Upper lobe of left lung (tissue), 6 donors: ENCODE measurements at places on chromosomes 12 and 14.

GRCh38 chr14:96914571-96915128 is 117.5 kb downstream of the VRK1 start:
- no peak for DNase-seq

DNA sequence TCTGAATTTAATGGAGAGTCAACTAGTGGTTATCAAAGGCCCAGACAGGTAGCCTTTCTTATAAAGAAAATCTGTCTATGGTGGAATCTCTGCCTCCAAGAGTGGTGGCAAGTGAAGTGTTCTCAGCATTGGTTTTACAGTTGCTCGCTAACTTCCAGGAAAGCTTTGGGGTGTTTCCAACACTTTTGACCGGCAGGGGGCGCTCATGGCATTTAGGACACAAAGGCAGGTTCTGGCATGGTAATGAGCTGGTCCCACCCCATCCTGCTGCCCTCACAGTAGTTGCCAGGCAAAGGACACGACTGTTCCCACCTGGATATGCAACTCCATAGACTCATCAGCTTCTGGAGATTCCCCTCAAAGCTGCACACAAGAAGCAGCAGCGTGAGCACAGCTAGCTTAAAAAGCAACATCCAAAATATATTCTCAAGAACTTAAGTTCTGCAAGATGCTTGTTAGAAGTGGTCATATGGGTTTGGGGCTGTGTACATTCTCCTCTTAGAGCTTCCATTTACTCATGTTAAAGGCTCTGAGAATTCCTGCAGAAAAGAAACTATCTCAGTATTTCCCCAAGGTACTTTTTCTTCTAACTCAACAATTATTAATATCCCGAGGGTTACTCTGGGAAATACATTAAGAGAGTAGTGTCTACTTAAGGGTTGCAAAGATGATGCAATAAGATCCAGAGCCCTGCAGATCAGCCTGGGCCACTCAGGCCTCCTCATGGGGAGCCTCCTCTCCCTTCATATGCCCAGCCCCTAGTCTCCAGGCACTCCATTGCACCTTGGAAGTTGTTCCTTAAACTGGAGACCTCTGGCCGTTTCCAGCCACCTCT is 14.8 kb downstream of the PROX2 start:
- no peak for DNase-seq

- DNase-seq: peak; percentile 28
Observed at GRCh38 chr14:89304972-89305703, 111.9 kb downstream of the FOXN3 start.

- DNase-seq: no peak
Observed at GRCh38 chr14:20684662-20685456, 499 bp downstream of the RNASE4 start.

DNA sequence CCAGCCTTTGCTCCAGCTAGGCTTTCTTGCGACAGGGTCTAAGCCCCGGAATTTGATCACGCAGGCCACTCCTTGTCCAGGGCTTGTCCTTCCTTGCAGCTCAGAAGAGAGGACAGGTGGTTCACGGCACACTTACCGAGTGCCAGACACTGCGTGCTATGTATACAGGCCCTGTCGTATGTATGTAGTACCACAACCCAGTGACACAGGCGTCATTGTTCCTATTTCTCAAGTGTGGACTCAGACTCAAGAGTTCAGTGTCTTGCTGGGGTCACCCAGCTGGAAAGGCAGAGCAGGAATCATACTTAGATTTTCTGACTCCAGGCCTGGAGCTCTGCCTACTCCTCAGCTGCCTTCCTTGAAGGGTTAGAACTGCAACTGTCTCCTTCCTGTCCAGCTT is 153.9 kb downstream of the SMOC1 start:
- no peak for DNase-seq

GRCh38 chr14:81981307-81981675 is 447.6 kb upstream of the SEL1L start:
- DNase-seq: no peak

DNA sequence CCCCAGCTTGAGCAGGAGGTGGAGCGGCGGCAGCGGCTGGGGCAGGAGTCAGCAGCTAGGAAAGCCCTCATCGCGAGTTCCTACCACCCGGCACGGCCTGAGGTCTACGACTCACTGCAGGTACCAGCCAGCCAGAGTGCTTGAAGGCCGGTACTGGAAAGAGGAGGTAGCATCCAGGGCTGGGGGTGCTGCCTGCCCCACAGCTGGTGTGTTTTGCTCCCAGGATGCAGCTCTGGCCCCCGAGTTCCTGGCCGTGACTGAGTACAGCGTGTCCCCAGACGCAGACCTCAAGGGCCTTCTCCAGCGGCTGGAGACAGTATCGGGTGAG is 1.6 kb downstream of the OGFOD2 start:
- peak; percentile 77 for DNase-seq

DNA sequence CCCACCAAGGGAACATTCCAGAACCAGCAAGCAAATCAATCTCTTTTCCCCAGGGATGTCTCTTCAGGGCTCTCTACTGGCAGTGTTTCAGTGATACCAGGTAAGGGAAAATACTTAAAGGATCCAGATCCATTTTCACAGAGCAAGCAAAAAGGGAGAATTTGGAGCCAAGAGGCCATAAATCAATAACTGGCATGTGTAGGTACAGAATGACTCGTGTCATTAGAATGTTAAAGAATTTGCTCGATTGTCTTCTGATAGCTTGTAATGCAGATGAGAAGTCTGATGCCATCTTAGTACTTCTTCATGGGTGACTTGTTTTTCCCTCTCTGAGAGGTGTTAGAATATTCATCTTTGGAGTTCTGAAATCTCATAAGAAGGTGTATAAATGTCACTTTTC is 242.9 kb downstream of the KTN1 start:
- no peak for DNase-seq

GRCh38 chr12:115755725-115756085 is 521.8 kb downstream of the MED13L start:
- no peak for DNase-seq

- DNase-seq: no peak
Observed at GRCh38 chr14:33359288-33359881, 420.7 kb downstream of the NPAS3 start.

DNA sequence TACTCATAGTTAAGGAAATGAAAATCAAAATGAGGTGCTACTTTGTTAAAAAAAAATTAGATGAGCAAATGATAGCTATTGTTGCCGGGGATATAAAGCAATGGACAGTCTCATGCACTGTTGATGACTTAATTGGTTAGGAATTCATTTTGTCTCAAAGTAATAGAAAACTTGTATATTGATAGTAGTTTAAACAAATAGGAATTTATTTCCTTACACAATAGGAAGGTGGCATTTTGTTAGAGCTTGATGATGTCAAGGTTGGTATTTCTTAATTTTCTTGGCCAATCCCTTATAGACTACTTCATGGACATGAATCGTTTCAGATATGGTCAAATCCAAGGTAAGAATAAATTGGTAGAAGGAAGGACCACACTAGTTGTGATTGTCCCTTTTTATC is 7.8 kb downstream of the PRPF39 start:
- DNase-seq: no peak

GRCh38 chr14:56004323-56004722 is 113.9 kb upstream of the PELI2 start:
- DNase-seq: no peak

DNA sequence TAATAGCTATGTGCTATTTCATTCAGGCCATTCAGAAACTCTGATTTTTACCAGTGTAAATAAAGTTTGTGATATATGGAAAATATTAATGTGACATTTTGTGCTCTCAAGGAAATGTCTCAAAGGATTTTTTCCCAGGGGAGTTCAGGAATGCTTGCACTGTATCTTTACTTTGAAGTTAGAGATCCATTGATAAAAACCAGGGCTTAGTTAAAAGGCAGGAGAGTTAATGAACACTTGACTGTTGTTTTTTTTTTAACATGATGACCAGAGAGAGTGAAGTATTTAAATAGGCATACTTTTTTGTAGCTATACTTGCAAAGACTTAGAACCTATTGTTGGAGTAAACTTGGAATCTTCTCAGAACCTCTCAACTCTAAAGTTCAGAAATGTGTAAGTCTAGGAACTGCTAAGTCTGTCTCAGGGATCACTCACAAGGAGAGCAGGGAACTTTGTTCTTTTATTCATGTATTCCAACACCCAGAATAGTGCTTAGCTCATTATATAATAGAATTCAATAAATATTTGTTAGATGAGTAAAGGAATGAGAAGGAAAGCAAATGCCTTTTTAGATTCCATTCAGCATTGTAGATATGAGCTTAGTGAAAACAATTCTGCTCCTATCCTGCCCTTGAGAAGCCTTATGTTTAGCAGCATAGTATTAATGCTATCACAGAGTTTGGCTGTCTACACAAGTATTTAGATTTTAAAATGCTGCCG is 117.5 kb downstream of the DAAM1 start:
- no peak for DNase-seq

GRCh38 chr12:78793491-78793890 is 71.1 kb upstream of the SYT1 start:
- no peak for DNase-seq

DNA sequence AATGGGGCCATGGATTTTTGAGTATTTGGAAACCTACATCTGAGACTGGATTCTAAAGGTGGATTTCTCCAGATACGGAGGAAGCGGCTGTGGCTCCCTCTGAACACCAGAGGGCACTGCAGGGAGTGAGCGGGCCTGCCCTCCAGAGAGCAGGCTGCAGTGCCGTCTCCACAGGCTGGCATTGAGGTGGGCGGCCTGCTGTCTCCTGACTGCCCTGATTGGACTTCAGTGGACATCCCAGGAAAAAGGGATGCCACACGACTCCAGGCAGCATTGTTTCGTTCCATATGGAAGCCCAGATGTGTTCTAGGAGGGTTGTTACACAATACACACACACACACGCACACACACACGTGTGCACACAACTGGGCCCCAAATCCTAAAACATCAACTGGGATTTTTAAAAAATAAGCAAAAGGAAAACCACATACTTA is 20.9 kb upstream of the ANO2 start:
- DNase-seq: peak; percentile 41

GRCh38 chr14:105849933-105850626 is 323.7 kb downstream of the TMEM121 start:
- peak; percentile 15 for DNase-seq

DNA sequence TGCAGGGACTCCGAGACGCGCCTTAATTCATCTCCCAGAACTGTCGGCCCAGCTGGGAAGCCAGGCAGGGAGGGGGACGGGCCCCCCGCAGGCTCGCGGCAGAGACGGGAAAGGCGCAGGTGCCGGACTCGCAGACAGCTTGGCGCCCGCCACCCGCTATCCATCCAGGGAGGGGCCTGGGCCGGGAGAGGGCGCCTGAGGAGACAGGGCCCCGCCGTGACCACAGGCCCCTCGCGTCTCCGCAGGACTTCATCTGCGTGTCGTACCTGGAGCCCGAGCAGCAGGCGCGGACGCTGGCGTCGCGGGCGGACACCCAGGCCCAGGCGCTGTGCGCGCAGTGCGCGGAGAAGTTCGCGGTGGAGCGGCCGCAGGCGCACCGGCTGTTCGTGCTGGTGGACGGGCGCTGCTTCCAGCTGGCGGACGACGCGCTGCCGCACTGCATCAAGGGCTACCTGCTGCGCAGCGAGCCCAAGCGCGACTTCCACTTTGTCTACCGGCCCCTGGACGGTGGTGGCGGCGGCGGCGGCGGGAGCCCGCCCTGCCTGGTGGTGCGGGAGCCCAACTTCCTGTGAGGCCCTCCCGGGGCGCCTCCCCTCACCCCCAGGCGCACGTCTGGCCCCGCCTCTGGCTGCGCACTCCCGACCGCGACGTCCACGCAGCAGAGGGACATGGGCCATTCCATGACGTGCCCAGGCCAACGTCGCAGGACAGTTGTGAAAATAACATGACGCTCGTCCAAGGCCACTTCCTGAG is 60.6 kb downstream of the LGMN start:
- peak; percentile 88 for DNase-seq

- no peak for DNase-seq
Observed at GRCh38 chr12:52208424-52209165, 16.8 kb upstream of the KRT80 start.

- DNase-seq: no peak
Observed at GRCh38 chr14:80585506-80585835, 356.1 kb downstream of the CEP128 start.

GRCh38 chr14:55103005-55103640 is 25.9 kb upstream of the LGALS3 start:
- peak; percentile 86 for DNase-seq

GRCh38 chr12:111437816-111438454 is 32.2 kb downstream of the SH2B3 start:
- DNase-seq: peak; percentile 32

- DNase-seq: no peak
Observed at GRCh38 chr12:112980491-112981158, 2.3 kb downstream of the OAS2 start.

DNA sequence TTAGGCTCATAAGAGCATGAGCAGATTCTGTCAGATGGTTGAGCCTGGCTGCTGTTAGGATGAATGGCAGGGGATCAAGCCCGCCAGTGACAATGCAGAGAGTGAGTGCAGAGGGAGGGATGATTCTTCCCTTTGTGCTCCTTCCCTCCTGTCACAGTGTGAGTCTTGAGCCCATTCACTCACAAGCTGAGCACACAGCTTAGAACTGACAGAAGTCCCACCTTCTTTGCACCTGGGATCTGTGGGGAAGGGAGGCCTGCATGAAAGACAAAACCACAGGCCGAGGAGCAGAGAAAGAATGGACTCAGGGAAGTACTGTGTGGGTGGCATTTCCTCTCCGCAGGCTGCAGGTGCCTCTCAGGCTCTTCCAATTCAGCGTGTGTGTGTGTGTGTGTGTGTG is 160.6 kb downstream of the KCNA5 start:
- no peak for DNase-seq

DNA sequence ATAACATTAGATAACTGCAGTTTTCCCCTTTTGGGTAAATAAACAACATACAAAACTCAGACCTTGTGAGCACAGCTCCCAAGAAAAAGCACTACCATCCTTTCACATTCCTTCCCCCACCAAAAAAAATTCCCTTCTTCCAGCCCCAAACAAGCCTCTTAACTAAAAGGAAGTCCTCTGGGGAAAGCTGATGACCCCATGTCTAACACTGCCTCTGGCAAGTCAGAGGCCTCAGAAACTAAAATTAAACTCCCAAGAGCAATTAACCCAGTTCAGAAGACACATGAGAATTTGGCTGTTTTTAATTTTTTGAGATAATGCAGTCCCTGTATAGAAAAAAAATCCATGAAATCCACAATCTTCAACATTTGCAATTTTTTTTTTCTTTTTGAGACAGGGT is 127.7 kb downstream of the SPTSSA start:
- no peak for DNase-seq

DNA sequence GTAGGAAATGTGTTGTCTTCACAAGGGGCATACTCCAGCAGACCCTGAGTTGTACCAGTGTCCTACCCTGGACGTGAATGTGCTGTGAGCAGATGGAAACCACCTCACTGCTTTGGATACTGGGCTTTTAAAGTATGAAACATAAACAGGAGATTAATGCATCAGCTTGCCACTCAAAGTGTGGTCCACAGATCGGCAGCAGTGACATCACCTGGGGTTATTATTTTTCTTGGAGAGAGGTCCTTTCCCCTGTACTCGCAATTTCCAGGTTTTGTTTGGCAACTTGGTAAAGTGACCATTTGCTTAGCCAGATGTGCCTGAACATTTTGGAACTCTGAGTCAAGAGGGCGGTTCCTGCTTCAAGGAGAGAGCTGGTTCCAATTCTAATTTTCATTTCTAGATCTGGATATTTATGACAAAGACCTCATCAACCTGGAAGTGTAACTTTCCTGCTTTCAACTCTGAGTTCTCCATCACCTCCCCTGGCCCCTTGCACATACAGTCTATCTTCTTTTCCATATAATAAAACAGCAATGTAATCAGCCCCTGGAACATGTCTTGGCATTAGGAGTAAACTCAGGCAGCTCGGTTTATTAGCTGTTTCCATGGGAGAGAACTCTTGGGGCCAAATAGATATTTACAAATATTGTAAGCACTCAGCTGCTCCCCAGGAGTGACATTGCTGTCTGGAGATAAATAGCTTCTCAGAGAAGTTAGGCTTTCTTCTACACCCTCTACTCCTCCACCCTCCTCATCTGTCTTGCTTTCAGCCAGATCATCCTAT is 237.0 kb upstream of the TBX3 start:
- no peak for DNase-seq
